H7 (cell line): ENCODE measurements at places on chromosomes 7 and 10.
A peak's percentile ranks its signal among the peaks of the same experiment; 100 is the strongest.

- no peak for DNase-seq
Observed at GRCh38 chr7:2645274-2645868, 13.6 kb downstream of the TTYH3 start.

DNA sequence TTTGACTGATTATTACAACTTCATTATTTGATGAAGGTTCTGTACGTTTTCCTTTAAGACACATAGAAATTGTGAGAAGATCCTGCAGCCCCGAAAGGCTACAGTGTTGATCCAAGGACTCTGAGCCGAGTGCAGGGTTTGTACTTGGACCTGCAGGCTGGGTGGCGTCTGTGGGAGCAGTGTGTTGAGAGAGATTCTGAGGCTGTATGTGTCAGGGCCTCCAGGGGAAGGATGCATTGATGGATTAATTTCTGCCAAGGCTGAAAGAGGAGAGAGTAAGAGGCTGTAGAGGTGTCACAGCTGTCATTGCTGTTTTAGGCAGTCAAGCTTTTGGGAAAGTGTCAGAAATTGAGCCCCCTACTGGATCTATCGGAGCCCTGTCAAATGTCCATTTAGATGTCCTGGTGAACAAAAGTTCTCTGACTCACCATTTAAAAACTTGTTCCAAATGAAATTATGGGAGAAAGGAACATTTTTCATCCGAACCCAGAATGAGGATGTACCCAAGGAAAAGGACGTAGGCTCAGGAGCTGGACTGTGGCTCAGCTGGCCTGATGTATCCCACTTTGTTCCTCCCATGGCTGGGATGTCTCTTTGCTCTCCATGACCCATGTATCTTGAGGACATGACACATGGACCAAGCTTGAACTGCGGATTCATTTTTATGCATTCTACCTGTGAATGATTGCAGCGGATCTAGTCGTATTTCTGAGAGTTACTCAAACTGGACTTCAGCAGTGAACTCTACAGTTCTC lies 102.2 kb downstream of the TCF7L2 start:
- DNase-seq: no peak

DNA sequence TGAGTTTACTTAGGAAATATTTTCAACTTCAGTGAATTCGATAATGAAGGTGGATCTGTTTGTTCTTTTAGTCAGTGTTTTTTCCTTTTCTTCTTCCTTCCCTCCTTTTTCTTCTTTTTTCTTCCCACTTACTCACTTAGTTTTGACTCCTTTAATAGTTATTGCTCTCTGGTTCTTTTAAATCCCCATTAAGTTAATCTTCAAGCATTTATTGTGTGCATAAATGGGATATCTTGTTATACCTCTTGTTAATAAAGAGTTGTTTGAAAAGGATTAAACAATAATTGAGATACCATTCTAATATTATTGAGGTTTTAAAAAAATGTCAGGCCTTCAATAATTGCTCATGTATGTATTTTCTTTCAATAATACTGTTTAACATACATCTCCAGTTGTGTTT lies 19.5 kb downstream of the STAM start:
- no peak for DNase-seq

DNA sequence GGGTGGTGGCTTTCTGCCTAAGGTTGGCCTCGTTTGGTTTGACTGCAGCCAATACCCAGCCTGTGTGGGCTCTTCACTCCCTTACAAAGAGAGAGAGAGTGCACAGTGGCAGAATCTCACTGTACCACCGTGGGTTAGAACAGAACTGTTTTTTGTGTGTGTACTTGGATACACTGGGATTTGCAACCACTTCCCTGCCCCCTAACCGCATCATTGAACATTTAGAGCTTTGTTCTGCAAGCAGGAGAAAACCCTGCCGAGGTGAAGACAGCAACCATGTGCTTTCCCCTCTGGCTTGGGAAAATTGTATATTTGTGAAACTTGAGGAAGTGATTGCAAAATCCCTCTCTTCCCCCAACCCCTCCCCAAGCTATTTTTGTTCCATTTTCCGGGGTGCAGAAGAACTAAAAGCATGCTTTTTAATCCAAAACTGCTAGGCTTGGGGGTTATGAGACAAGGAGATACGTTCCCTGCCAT lies 201.2 kb downstream of the TCF7L2 start:
- no peak for DNase-seq

DNA sequence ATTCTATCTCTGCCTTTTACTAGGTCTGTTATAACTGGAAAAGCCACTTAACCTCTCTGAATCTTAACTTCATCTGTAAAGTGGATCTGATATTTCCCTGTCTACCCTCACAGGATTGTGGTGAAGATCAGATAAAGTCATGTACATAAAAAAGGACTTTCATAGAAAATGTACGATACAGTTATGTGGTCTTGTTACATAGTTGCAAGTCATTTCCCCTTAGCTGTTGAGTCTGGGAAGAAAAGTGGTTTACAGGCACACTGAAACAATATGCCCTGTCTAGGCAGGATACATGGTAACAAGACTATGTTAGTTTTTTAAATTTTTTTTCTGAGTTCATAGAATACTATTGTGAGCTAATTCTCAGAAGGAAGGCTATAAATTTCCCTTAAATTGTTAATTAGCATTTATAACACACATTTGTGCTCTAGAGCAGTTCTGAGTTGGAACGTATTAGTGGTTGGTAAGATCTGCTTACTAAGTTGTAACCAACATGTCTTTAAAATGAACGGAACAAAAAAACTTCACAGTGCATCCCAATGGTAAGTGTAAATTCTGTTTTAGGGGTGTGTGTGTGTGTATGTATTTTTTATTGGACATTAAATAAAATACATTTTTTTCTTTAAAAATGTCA lies 7.1 kb upstream of the GSTO1 start:
- DNase-seq: no peak

GRCh38 chr10:43570971-43571370 lies 3.4 kb downstream of the ZNF239 start:
- DNase-seq: no peak

DNA sequence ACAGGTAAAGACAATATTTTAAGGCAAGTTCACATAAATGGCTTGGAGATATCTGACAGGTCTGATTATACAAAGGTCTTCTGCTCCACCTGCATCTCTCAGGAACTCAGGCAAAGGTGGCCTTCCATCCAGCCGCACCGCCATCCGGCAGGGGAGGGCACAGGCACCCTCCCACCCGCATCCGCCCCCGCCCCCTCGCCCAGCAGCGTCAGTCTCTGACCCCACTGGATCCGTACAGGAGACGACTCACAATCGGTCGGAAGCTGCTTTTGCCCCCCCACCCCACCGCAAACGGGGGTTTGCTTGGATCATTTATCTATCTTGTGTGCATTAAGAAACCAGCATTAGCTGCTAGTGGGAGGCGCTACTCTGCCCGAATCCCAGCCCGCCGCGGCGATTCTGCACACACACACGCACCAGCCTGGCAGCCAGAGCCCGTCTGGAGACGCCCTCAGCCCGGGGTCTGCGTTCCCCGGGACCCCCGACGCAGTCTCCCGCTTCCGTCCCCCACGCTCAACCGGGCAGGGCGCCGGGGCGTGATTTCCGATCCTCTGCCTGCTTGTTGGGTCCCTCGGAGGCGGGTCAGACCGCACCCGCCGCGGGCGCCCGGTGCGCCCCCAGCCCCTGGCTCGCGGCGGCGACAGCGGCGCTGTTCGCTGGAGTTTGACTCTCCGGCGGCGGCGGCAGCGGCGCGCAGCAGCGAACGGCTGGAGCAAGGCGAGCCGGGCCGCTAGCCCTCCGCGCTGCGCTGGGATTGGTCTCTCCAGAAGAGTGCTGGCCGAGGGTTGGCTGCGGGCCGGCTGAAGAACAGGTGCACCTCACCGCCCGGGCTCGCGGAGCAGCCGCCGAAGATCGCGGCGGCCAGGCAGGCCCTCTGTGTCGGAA lies 820 bp upstream of the NRG3 start:
- DNase-seq: peak; percentile 93

GRCh38 chr10:11326913-11327616 lies 284.4 kb downstream of the USP6NL start:
- no peak for DNase-seq

- DNase-seq: peak; percentile 27
Observed at GRCh38 chr7:64618785-64619456, 47.0 kb upstream of the ZNF107 start.

GRCh38 chr7:5344342-5344741 lies 61.6 kb downstream of the SLC29A4 start:
- no peak for DNase-seq

DNA sequence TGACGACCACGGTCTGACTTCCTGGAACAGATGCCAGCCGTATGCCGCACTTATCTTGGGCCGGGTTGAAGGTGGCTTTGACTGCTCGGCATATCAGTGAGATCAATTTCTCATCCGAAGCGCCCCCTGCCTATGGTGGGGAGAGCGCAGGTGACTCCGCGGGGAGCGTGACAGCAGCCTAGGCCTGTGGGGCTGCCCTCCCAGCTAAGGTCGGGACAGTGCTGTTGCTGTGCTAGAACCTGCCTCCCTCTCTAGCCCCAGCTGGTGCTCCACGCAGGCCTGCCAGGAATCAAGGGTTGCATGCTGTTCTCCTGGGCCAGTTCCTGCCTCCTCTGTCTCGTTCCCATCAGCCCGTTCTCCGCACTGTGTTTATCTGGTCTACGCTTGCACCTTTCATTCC lies 49.8 kb downstream of the PODXL start:
- peak; percentile 48 for DNase-seq

GRCh38 chr7:23434147-23434917 lies 36.0 kb downstream of the IGF2BP3 start:
- no peak for DNase-seq

- DNase-seq: no peak
Observed at GRCh38 chr7:43583424-43584194, 701 bp downstream of the STK17A start.

DNA sequence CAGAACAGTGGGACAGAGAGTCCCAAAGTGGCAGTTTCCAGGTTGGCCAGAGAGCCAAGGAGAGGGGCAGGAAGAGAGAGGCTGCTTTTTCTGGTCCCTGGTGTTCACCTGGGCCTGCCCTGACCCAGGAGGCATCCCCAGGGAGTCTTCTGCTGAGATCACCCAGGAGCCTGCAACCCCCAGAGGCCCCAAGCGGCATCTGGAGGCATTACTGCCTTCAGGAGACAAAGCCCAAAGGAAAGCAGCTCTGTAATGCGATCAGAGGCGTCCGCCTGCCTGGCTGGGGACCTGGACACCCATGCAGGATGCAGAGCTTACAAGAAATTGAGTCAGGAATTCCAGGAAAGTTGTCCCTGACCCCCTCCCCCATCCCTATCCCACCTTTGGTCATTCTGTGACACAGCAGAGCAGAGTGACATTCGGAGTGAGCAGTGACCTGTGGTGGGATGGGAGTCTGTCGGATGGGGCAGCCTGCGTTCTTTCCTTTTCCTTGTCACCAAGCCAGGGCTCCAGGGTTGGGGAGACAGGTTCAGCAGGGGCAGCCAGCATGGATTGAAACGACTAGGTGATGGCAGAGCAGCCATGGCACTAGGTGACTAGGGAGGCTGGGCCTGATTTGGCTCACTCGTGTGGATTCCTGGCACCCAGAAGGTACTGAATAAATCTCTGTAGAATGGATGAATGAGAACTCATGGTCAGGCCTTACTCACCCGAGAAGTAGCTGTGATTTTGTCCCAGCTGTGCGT lies 10.4 kb downstream of the UNC5B start:
- peak; percentile 78 for DNase-seq

GRCh38 chr7:38007096-38007495 lies 86.7 kb downstream of the EPDR1 start:
- no peak for DNase-seq

- peak; percentile 74 for DNase-seq
Observed at GRCh38 chr10:49616421-49617101, 2.7 kb downstream of the CHAT start.

GRCh38 chr10:92047215-92047614 lies 123.6 kb downstream of the BTAF1 start:
- DNase-seq: no peak

- DNase-seq: no peak
Observed at GRCh38 chr7:138223402-138223879, 147.2 kb downstream of the AKR1D1 start.

- DNase-seq: peak; percentile 78
Observed at GRCh38 chr10:86955501-86956194, 1.8 kb downstream of the MMRN2 start.

- no peak for DNase-seq
Observed at GRCh38 chr7:36289833-36290661, 99.6 kb upstream of the ANLN start.

DNA sequence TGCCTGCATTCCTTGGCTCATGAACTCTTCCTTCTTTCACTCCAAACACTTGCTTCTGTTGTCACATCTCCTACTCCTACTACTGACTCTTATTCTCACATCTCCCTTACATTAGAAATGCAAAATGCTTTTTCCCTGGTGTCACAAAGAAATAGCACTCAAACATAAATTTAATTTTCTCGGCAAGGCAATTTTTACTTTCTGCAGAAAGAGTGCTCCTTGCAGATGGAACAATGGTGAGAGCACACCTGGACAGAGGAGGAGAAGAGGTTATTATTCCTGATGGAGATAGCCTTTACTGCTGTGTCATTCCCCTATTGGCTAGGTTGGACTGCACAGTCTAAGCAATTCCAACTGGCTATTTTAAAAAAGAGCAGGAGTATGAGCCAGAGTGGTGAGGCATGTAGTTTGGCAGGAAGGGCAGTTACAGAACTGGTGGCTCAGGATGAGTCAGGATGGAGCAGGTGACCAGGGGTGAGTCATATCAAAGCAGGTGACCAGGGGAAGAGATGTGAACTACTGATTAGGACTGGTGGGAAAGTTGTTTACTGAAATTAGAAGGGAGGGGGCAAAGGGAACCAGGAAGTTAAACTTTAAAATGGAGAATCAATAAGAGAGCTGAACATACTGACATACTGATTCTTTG lies 52.9 kb downstream of the CYP2C9 start:
- DNase-seq: no peak

GRCh38 chr7:135960709-135961451 lies 16.3 kb downstream of the MTPN start:
- DNase-seq: no peak

DNA sequence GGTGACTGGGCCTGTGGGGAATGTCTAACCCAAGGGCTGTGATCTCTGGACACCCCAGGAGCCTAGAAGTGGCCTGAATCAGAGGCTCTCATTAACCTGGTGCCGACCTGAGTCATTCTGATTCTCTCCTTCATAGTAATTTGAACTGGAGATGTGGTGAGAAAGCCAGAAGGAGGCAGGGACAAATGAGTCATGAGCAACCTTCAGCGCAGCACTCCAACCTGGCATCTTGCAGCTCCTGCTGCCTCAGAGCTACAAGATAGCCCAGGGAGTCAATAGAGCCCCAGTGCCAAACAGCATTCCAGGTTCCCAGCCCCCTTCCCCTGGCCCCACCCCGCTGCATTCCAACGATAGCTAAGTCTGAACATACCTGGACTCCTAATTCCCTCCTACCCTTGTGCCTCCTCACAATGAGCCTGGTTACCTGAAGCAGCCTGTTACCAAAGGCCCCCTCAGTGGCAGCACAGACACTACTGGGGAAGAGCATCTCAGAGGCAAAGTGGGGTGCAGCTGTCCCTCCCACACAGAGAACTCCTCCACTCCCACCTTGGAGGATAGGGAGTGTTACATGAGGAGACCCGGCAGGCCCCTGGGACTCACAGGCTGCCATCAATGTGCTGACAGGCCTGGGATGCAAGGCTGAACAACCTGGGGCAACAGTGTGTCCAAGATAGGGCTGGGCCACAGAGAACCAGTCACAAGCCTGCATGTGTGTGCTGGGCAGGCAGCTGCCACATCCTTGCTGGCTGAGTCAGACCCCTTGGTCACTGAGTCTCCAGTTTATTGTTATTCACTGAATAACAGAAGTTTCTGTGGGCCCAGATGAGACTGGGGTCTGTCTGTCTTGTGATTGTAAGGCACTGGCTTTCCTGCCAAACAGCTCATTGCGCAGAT lies 76.8 kb upstream of the LEP start:
- no peak for DNase-seq
